M059J (cell line): ENCODE measurements at places on chromosomes 6 and 20. TPM values are rescaled to one million over a fixed set of nuclear protein-coding genes. Genes with fewer than 3 reads are reported as not detected.

POU5F1 gene
- total RNA-seq, result 0.39 TPM in 1 of 2 replicates, not detected in the other

ACSS1 gene
- 0.17 and 0.32 TPM in 2 replicates for total RNA-seq

CRIP3 gene
- total RNA-seq, result not detected in 2 replicates

TOX2 gene
- total RNA-seq, result 6.1 and 8.4 TPM in 2 replicates

OR2B6 gene
- total RNA-seq, result 0.15 and 0.27 TPM in 2 replicates

MYLK4 gene
- total RNA-seq, result 0.76 and 1.2 TPM in 2 replicates

TXLNB gene
- total RNA-seq, result 0.10 and 0.17 TPM in 2 replicates

TREM1 gene
- total RNA-seq, result not detected in 2 replicates

GPR6 gene
- total RNA-seq, result not detected in 2 replicates

DACT2 gene
- not detected in 2 replicates for total RNA-seq

TBX18 gene
- not detected in 2 replicates for total RNA-seq

PRICKLE4 gene
- total RNA-seq, result 0.12 and 0.30 TPM in 2 replicates

FOXF2 gene
- 2.7 and 4.1 TPM in 2 replicates for total RNA-seq

MRPL2 gene
- total RNA-seq, result 43.4 and 55.4 TPM in 2 replicates

NEU1 gene
- total RNA-seq, result 210 and 218 TPM in 2 replicates

PRL gene
- total RNA-seq, result not detected in 2 replicates

HFE gene
- total RNA-seq, result 16.9 and 20.6 TPM in 2 replicates

OR11A1 gene
- not detected in 2 replicates for total RNA-seq

SS18L1 gene
- total RNA-seq, result 7.8 and 15.1 TPM in 2 replicates
